ENCODE measurements at places on chromosomes 7 and 10.

DNA sequence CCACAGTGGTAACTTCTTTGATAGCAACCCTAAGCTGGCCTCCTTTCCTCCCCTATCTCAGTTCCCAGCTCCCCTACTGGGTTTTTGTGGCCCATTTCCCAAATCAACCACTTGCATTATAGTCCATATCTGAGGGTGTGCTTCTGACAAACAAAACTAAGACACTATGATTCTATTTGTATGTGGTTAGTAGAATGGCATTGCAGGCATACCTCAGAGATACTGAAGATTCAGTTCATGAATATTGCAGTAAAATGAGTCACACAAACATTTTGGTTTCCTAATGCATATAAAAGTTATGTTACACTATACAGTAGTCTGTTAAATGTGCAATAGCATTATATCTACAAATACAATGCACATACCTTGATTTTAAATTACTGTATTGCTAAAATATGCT is 15.4 kb upstream of the TMEM243 start:
- no peak for DNase-seq

- DNase-seq, result peak; percentile 65
Observed at GRCh38 chr10:88800152-88801125, 2.1 kb upstream of the LIPM start.

- DNase-seq, result peak; percentile 97
Observed at GRCh38 chr10:121935702-121936101, 7.9 kb upstream of the ATE1 start.

DNA sequence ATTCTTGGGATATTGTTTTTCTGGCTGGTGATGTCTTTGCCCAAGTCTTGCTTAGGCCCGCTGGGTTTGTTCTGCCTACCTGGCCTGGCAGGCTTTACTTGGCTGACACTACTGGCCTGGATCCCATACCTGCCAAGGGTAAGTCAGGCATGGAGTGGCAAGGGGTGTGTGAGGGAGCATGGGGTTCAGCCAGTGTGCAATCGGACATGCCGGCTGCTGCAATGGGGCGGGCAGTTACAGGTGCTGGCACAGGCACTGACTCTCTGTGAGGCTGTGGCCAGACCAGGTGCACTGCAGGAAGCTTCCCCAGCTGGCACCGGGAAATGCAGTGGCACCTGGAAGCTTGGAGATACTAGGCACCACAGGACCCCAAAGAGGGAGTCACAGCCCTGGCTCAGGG is 168.4 kb downstream of the PON1 start:
- no peak for DNase-seq

- no peak for DNase-seq
Observed at GRCh38 chr10:12349629-12350166, 351 bp downstream of the CAMK1D start.

DNA sequence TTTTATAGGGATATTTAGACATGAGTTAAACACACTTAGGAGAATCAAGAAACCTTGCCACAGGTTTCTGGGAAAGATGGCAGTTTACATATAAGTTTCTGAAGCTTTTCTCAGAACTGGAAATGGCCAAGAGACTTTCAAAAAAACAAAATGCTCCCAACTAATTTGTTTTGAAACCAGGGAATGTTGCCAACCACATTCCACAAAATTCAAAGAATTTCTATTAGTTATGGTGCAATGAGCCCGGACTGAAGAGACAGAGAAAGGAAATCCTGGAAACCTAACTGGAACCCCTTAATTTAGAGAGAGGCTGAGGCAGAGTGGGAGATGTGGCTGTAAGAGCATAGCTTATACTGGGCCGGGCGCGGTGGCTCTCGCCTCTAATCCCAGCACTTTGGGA is 128.5 kb downstream of the PTEN start:
- no peak for DNase-seq

- DNase-seq, result no peak
Observed at GRCh38 chr10:58712141-58712540, 199.5 kb downstream of the BICC1 start.

DNA sequence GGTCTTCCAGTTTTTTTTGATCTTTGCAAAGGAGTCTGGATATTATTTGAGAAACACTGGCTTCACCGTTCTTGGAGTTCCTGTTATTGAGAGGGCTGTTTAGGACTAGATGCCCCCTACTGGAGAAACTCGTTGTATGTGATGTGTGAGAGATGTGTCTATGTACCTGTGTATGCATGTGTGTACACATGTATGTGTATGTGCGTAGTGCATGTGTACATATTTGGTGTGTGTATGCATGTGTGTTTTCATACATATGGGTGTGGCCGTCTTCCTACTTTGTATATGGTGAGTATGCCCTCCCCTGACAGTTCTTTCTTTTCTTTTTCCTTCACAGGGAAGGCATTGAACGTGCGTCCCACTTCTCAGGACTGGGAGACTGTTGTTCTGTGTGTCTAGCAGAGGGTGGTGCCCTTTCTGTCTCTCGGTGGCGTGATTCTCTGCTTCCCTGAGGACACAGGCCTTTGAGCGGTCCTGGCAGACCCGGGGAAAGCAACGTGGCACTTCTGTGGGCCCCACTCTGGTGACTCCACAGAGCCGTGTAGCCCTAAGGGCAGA is 3.0 kb upstream of the CALHM3 start:
- DNase-seq, result peak; percentile 82

DNA sequence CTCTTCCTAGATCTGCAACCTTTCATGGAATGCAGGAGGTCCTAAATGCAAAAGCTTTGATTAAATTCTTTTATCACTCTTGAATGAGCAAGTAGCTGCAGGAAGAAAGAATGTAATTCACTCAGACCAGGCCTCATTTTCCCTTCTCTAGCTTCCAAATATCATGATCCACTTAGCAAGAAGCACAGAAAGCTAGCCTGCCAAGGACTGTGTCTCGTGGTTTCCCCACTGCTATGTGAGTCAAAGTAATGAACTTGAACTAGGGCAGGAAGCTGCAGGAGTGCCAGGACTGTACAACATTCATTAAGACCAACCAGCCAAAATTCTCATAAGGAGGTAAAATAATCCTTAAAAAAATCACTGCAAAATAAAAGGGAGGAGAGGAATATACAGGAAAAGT is 379.2 kb downstream of the CALN1 start:
- no peak for DNase-seq

- DNase-seq, result peak; percentile 69
Observed at GRCh38 chr7:134458341-134458805, 527 bp downstream of the AKR1B1 start.

GRCh38 chr10:48568131-48568530 is 36.7 kb downstream of the ARHGAP22 start:
- DNase-seq, result no peak

GRCh38 chr7:73707045-73707631 is 12.3 kb downstream of the STX1A start:
- no peak for DNase-seq

DNA sequence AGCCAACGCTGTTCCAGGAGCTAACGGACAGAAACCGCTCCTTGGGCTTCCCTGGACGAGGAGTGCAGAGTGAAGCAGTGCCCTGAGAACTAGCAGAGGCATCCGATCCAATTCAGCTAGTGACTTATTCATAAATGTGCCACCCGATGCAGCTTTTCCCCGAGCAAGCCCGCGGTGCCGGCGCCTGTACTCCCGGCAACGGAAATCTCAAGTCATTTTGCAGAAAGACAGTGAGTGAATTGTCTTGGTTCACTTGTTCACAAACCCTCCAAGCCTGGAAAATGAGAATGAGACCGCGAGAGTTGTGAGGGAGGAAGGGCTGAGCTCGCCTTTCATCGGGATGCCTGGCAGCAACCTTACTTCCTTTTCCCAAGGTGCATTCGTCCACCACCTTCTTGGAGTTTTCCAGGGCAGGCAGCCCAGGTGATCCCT is 87.5 kb downstream of the COBL start:
- no peak for DNase-seq

DNA sequence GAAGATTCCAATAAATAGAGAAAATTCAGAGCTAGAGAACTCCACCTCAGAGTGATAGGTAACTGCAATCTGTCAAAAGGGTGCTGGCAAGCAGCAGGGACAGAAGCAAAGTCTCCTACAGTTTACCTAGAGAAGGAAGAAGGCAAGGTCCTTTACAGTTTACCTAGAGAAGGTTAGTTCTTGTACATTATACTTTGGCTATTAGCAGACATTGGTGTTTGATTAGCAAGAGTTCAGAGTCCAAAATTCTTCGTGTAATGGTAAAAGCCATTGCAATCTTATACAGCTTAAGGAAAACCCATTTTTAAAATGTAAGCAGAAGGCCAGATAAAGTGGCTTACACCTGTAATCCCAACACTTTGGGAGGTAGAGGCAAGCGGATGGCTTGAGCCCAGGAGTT is 45.9 kb downstream of the SLC25A13 start:
- DNase-seq, result no peak

- DNase-seq, result no peak
Observed at GRCh38 chr7:133477791-133478190, 224.9 kb downstream of the EXOC4 start.

DNA sequence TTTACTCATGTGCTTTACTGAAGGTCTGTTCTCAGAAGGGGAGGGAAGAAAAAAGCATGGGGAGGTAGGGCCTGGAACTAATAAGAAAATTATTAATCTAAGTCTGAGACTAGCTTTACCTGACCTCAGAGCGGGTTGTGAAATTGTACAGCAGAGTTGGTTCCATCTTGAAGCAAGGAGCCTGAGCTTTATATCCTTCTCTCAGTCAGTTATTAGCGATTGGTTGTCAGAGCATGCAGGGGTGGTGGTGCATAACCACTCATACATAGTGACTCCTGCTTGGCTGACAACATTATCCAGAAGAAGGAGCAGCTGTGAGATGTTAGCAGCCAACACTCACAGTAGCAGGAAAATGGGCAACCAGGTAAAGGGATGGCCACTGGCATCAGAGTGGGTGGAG is 976.3 kb upstream of the LRRTM3 start:
- DNase-seq, result no peak

DNA sequence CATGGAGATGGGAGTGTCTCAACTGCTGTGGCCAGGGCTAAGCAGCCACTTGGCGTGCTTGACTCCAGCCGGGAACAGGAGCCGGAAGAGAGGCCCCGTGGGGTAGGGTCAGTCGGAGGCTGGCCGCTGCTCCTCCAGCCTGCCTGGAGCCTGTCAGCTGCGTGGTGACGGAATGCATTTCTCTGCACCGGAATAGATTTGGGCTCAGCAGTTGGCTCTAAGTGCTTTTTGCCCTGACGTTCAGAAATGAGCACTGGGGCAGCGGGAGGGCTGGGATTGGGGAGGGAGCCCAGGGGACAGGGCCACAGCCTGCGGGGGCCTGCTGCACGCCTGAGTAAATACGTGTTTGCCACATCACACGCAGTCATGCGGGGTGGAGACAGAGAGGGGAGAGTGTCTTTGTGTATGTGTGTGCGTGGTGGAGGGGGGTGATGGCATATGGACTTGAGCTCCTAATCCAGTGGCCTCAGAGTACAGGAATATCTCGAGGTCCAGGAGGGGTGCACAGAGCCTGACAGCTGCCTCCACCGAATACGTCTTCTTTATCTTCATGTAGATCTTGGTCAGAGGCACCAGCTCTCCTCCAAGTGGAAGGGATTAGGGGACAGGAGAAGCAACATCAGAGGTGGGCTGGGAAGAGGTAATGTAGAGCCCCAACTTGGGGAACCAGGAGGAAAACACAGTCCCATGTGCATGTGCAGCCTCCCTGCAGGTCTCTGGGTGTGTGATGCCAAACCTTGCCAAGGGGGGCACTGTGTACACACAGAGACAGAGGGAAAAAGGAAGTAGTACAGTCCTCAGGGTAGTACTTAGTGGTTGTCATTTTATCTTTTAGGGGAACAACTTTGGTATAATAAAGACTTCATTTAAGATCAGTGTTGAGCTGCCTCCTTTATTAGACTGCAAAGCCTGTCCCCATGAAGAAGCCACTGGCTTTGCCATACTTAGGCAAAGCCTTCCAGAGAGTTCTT is 151.4 kb downstream of the CDH23 start:
- DNase-seq, result no peak

DNA sequence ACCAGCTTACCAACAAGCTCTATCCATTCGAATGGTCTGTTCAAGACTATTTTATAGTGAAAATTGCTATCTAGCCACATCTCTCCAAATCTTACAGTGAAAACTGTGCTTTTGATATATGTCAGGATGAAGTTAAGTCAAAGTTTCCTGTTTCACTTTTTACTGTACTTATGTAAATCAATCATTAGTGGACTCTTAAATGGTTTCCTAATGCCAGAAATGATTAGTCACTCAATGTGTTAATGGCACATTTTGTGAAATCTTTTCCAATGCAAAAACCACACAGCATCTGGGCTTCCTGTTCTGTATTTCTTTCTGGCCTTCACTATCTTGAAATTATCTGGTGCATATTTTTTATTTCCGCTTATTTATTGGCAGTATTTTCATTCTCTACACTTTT is 87.3 kb upstream of the STEAP1B start:
- no peak for DNase-seq

DNA sequence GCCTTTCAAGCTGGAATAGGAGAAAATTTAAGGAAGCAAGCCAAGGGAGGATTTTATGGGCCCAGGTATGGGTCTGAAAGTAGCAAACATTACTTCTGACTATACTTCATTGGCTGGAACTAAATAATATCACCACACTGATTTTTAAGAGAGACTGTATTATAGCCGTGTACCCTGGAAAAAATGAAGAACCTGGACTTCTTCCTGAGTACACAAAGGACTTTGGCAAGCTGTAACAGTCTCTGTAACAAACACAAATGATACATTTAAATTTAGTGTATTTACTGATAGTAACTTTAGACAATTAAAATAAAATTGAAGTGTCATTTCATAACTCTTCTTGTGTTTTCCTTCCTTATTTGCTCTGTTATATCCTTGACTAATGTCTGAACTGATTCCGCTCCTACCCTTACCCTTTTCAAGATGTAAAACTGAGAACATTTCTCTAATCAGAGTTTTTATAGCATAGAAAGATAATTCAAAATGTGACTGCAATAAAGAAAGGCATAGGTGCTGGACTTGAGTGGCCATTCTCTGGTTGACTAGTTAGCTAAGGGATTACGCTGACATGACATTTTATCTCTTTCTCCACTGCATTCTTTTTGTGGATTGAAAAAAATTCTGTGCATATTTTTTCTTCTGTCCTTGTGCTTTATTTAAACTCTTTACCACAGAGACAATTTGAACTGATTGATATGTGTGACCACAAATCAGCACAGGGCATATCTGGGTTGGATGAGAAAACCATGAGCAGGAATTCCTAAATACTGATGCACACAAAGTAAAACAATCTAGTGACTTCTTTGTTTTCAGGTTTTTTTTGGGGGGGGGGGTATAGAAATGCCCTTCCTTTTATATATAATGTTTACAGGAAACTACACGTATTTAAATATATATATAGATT is 349.7 kb downstream of the MDFIC start:
- no peak for DNase-seq

Measured in SK-N-DZ (cell line).